Fibroblast of skin of scalp (primary cell): ENCODE measurements at places on chromosomes 3 and 15.

- no peak for DNase-seq
Observed at GRCh38 chr3:191373327-191373726, 43.0 kb upstream of the UTS2B start.

GRCh38 chr3:48402281-48402732, 27.6 kb downstream of the PLXNB1 start:
- peak; percentile 89 for DNase-seq

- peak; percentile 64 for DNase-seq
Observed at GRCh38 chr3:195128255-195129071, 142.5 kb downstream of the XXYLT1 start.

- DNase-seq, result no peak
Observed at GRCh38 chr3:182364323-182364722, 429.0 kb upstream of the ATP11B start.

GRCh38 chr3:46860017-46860809, 3.0 kb downstream of the MYL3 start:
- DNase-seq, result no peak

DNA sequence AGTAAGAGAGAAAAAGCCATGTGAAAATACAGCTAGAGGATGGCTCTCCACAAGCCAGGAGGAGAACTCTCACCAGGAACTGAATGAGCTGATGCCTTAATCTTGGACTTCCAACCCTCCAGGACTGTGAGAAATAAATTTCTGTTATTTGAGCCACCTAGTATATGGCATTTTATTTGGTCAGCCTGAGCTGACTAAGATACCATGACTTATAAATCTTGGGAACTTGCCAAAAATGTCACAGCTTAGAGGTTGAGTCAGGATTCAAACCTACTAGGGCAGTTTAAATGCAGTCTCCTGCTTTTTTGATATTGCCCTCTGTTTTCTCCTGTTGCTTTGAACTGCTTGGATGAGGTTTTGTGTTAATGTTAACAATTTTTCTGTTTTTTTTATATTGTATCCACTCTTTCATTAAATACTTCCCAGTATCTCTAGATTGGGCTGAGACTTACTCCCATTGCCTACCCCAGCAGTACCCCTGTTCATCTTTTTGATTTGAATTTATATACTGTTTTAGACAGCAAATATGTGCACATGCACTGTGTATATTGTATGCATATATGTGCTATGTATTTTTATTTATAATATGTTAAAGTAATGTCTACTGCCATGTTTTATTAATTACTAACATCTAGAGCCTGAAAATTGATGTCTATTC, 1223.2 kb downstream of the OTOL1 start:
- DNase-seq, result peak; percentile 94

DNA sequence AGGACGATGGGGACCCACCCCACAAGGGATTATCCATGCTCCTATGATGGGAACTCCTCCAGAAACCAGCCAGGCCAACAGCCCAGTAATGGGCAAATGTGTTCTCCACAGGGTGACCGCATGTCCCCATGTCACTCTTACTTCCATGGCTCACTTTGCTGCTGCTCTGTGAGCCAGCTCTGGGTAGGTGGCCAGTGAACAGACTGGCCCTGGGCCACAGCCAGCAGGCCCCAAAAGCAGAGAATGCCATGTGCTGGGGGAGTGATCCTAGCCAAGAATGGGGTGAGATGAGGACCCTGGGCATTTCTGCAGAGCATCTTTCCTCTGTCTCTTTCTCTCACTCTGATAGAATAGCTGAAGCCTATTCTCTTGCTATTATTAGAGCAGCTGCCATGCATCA, 391.4 kb downstream of the LRTM1 start:
- no peak for DNase-seq

GRCh38 chr3:187920030-187920429, 174.8 kb upstream of the BCL6 start:
- DNase-seq, result no peak

DNA sequence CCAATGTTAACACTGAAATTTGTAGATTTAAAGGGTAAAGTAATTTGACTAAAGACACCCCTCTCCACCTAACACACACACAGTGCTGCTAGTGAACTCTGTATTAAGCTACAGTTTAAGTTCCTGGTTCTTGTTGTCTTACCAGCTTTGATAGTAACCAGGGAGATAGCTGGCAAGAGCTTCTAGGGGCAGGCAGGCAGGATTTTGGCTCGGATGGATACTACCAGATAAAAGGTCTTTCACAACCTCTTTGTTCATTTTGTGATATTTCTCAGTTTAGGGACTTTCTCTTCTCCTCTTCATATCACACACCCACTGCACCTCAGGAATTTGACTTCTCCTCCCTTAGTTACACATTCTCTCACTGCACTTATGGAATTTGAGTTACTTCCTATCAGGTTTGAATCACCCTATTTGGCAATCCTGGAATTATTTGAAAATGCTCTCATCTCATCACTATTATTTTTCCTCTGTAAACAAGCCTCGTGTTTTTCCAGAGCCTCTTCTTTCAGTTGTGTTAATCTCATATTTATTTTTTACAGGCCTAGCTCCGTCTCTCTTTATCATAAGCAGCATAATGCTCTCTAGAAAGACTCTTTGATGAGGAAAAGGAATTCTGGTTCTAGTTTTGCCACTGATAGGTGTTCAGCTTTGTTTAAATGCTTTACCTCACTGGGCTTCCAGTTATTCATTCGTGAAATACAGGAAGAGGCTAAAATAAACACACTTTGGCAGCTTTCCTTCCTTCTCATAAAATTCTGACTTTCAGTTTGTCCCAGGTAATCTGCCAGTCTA, 23.0 kb upstream of the CLDN1 start:
- peak; percentile 92 for DNase-seq

- no peak for DNase-seq
Observed at GRCh38 chr15:72276326-72276700, 4.0 kb upstream of the PARP6 start.

DNA sequence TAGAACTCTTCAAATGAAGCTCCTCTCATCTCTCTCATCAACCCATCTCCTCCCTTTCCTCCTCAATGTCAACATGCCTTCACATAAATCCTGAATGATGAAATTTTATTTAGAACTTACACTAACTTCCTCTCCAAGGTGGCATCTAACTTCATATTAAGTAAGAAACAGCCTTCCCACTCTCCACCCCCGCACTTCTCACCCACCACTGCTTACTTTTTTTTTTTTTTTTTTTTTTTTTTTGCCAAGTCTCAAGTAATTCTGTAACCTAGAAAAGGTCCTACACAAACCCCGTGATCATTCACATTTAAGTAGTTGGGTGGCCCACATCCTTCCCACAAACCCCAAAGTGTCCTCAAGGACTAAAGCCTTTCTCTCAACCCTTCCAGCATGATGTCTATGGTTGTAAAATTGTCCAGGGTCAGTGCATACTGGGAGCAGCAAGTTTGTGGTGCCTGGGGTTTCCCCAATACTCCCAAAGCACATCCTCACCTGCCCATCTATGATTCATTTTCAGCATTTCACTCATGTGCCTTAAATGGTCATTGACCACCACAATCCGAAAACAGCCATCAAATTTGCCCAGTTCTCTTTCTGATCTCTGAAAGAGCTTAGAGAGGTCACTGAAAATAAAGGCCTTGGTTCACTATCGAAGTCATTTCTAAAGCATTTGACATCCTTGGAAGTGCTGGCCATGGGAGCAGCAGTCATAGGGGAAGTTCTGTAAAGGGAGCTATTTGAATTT, 47.2 kb downstream of the CD86 start:
- DNase-seq, result no peak

DNA sequence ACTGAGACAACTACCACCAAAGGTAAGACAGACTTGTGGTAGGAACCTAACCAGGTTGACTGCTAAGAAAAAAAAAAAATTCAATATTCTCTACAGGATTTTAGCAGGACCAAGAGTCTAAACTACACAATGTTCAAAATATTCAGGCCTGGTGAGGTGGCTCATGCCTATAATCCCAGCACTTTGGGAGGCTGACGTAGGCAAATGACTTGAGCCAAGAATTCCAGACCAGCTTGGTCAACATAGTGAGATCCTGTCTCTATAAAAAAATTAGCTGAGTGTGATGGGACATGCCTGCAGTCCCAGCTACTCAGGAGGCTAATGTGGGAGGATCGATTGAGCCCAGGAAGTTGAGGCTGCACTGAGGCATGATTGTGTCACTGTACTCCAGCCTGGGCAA, 341.6 kb upstream of the WNT5A start:
- no peak for DNase-seq
